Thoracic aorta endothelial cell (primary cell): ENCODE measurements at places on chromosomes 7 and 10. TPM values are rescaled to one million over a fixed set of nuclear protein-coding genes. Genes with fewer than 3 reads are reported as not detected.

Gene ABCB4
- total RNA-seq = 0.14 TPM in 1 of 2 replicates, not detected in the other

Gene KCND2
- not detected in 2 replicates for total RNA-seq

Gene CYP3A5
- total RNA-seq = not detected in 2 replicates

Gene PTCD1
- total RNA-seq = 3.3 and 4.0 TPM in 2 replicates

Gene SPAM1
- not detected in 2 replicates for total RNA-seq

Gene SPDYE1
- total RNA-seq = 0.07 TPM in 1 of 2 replicates, not detected in the other

Gene ARMC3
- not detected in 2 replicates for total RNA-seq

Gene SPDYE11
- not detected in 2 replicates for total RNA-seq

Gene IGFBP1
- total RNA-seq = 0.72 and 0.80 TPM in 2 replicates

Gene TRIM73
- 0.43 and 0.66 TPM in 2 replicates for total RNA-seq

Gene DTX2
- 5.3 and 6.5 TPM in 2 replicates for total RNA-seq

Gene SNX10
- total RNA-seq = 0.80 and 2.5 TPM in 2 replicates

Gene GFRA1
- under 0.01 TPM in 1 of 2 replicates, not detected in the other for total RNA-seq

Gene AP5Z1
- total RNA-seq = 25.9 and 28.0 TPM in 2 replicates

Gene CDK1
- 88.0 and 155 TPM in 2 replicates for total RNA-seq

Gene NUDCD3
- 74.5 and 81.8 TPM in 2 replicates for total RNA-seq

Gene H2BK1
- total RNA-seq = not detected in 2 replicates
